T-helper 1 cell (primary cell): ENCODE measurements at places on chromosomes 11 and 22.

DNA sequence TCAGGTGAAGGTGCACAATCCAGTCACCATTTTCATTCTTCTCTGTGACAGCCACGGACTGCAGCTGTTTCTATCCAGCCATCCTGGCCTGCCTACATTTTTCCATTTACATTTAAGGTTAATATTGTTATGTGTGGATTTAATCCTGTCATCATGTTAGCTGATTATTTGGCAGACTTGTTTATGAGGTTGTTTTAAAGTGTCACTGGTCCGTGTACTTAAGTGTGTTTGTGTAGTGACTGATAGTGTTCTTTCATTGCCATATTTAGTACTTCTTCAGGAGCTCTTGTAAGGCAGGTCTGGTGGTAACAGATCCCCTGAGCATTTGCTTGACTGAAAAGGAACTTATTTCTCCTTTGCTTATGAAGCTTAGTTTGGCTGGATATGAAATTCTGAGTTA is 364.2 kb downstream of the JRKL start:
- DNase-seq, result no peak

DNA sequence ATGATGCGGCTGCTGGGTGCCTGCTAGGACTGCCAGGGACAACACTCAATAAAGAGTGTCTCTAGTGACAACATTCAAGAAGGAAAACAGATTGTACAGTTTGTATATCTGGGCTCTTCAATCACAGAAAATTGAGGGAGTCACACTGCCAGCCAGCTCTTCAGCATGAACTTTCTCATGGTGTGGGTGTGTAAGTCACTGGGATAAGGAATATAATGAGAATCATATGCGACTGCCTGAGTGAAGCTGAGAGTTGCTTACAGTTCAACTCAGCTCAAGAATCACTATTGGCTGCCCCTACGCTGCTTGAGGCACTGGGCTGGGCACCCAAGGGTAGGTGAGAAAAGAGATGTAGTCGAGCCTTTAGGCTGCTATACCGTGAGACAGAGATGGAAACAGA is 328.1 kb upstream of the PITPNB start:
- no peak for DNase-seq

DNA sequence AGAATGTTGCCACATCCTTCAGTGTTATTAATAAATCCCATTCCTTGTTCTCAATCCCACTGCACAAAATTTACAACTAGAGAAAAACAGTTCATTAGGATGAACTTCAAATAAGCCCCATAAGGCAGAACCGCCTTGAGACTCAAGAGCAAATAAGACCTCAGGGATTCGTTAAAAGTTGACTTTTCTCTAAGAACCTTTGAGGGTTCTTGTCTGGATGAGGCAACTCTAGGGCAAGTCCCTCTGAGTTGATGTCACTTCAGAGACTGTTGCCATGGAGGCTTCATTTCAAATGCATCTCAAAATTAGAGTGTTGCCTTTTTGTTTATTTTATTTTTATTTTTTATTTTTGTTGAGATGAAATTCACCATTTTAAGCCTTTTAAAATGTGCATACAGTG is 19.8 kb upstream of the PANX3 start:
- no peak for DNase-seq

- DNase-seq, result no peak
Measured at GRCh38 chr11:63014408-63015055, 1.1 kb downstream of the SLC22A8 start.

DNA sequence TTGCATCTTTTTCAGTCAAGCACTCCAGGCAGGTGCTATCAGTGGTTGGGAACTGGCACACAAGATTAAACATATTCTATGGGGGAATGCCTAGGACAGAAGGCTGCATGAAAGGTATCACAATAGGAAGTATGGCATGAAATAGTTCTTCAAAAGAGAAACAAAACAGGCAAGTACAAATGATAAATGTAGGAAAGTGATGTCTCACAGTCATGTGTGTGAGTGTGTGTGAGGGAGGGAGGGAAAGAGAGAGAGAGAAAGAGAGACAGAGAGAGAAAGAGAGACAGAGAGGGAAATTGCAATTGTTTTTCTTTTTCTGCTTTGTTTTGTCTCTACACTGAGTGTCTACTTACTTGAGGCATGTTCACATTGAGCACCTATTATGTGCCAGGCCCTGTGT is 456.3 kb downstream of the MIAT start:
- DNase-seq, result no peak

DNA sequence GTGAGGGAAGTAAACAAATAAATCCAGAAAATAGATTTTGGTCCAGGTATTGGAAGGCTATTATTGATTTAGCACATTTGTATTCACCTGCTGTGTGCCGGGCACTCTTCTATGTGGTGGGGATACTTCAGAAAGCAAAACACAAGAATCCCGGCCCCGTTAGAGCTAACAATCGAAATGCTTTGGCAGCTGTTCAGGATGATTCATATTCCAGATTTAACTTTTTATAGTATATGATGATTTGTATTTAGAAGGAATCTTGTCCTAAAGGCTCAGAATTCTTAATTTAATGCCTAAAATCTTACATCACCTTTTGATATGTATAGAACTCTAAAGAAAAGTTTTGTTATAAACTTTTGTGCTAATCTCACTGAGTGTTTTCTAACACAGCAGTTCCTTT is 28.0 kb downstream of the ZC3H12C start:
- no peak for DNase-seq

DNA sequence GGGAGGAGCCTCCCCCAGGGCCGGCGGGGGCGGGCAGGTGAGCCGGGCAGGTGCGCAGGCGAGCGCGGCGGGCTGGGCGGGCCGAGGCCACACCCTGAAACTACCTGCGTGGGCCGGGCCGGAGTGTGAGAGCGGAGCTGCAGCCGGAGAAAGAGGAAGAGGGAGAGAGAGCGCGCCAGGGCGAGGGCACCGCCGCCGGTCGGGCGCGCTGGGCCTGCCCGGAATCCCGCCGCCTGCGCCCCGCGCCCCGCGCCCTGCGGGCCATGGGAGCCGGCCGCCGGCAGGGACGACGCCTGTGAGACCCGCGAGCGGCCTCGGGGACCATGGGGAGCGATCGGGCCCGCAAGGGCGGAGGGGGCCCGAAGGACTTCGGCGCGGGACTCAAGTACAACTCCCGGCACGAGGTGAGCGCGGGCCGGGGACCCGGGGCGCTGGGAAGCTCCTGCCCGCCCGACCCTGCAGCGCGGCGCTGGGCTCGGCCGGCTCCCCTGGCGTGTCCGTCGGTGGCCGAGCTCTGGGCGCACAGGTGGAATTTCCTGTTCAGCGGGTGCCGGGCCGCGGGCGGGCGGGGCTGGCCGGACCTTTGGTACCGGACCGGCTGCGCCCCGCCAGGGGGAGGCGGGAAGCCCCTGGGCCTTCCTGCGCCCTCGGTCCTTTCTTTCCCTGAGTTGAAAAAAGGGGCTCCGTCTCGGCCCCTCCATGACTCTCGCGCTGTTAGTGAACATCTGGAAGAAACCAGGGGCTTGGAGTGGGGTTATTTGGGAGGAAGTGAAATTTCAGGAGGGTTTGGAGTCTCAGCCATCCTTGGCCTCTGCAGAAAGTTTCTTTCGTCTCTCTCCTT is at the start of gene ST14:
ST14 (plus strand) TSS at position 126 of the 841 bp plus-strand sequence; CDS start at position 324, 198 bp downstream.
- DNase-seq, result no peak

DNA sequence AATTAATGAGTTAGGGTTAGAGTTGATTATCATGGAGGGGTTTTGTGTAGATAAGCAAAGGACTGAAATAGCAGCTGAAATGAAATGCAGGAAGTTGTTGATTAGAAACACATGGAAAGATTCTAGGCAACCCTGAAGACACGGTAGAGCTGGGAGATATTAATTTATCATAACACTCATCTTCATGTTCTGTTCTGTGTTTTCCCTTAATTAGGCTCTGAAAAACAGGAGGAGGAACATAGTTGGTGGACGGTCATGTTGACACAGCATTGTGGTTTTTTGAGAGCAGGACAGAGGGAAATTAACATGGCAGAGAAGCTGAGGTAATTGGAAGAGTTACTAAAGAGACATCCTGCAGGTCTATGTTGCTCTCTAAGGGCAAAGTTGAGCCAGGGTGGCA is 138.8 kb upstream of the UBASH3B start:
- no peak for DNase-seq

GRCh38 chr11:6547177-6547576 is 50.1 kb downstream of the DNHD1 start:
- DNase-seq, result no peak

GRCh38 chr11:111941963-111942362 is 4.8 kb downstream of the DIXDC1 start:
- DNase-seq, result no peak
